ENCODE measurements at places on chromosomes 5 and 9. TPM values are rescaled to one million over a fixed set of nuclear protein-coding genes. Genes with fewer than 3 reads are reported as not detected.

- no peak for DNase-seq
Measured at GRCh38 chr9:99506747-99507348, 284.8 kb downstream of the SEC61B start.

DNA sequence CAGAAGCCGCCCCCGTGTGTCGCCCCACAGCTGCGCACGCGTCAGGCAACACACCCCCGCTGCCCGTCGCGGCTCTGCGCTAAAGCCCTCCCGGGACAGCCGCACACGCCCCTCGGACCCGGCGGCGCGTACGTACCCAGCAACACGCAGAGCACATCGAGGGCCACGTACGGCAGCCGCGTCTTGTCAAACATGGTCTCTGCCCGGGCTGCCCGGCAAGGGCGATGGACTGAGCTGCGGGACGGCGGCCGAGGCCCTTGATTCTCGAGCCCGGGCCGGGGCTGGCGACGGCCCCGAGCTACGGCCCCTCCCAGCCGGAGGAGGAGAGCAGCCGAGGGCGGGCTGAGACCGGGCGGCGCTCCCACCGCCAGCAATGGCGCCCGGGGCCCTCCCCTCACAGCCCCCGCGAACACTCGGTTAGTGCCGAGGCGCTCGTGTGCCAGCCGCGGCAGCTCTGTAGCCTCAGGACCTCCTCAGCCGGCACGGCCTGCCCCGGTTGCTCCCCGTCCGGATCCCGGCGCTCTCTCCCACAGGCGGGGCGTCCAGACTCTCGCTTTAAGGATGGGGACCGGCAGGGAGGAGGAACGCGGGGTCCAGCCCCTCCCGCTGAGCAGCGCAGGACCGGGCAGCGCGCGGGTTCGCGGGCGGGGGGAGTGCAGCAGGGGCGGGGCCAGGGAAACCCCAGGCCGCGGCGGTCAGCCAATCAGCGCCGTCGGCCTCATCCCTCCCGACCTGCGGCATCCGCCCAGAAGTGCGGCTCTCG, at the start of gene PLPP1:
PLPP1 (minus strand) TSS at position 529 of the 763 bp plus-strand sequence; CDS start at position 194, 335 bp downstream.
- peak; percentile 96 for DNase-seq

DNA sequence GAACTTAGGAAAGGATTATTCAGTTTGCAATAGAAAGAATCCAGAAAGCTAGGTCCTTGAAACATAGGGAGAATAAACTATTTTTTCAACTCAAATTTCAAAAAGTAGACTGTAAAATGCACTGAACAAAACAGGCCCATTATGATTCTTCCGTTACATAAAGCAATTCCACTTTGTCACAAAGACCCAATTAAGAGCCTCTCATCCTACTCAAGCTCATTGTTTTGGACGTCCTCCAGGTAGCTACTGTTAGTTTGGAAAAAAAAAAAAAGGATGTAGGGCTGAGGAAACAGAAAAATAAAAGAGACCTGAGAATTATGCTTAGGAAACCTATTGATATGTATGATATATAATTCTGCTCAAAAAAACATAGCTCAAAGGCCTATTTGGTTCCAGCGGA, 74.0 kb downstream of the DIRAS2 start:
- DNase-seq = no peak

- DNase-seq = no peak
Measured at GRCh38 chr5:160507221-160507721, 85.6 kb downstream of the PTTG1 start.

- no peak for DNase-seq
Measured at GRCh38 chr9:24846248-24846912, 300.7 kb upstream of the IZUMO3 start.

DNA sequence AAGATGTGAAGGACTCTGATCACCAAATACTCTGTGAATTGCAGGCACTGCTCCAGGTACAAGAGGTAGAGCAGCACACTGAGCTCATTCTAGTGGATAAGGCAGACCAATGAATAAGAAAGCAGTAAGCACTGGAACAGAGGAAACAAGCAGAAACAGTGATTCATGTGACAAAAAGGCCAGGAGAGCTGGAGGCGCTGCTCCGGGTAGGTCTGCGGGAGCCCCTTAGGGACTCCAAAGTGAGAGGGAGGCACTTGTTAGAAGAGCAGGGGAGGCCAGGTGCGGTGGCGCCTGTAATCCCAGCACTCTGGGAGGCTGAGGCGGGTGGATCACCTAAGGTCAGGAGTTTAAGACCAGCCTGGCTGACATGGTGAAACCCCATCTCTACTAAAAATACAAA, 231.6 kb upstream of the NFIL3 start:
- no peak for DNase-seq

GRCh38 chr5:142531977-142532780, 153.7 kb downstream of the FGF1 start:
- no peak for DNase-seq

DNA sequence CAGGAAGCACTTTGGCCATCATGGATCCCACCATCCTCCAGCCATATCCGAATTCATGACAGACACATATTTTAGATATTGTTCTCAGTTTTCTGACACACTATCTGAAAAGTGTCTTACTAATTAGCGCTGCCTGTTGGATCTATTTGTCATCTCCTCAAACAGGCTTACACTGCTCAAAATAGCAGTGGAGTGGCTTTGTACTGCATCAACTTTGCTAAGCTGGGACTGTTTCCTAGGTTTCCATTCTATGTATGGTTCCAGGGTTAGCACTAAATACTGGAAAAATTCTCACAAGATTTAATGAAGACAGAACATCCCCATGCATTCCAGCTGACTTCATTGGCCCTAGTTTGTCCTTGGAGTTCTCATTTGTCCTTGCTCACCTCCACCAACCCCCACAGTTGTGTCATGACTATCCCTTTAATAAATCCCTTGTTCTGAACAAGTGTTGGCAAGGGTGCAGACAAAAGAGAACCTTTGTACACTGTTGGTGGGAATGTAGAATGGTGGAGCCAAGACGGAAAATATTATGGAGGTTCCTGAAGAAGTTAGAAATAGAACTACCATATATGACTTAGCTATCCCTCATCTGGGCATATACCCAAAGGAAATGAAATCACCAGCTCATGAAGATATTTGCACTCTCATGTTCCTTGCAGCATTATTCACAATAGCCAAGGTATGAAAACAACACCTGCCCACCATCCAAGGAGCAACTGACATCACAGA, 136.5 kb upstream of the RAI14 start:
- DNase-seq = no peak

DNA sequence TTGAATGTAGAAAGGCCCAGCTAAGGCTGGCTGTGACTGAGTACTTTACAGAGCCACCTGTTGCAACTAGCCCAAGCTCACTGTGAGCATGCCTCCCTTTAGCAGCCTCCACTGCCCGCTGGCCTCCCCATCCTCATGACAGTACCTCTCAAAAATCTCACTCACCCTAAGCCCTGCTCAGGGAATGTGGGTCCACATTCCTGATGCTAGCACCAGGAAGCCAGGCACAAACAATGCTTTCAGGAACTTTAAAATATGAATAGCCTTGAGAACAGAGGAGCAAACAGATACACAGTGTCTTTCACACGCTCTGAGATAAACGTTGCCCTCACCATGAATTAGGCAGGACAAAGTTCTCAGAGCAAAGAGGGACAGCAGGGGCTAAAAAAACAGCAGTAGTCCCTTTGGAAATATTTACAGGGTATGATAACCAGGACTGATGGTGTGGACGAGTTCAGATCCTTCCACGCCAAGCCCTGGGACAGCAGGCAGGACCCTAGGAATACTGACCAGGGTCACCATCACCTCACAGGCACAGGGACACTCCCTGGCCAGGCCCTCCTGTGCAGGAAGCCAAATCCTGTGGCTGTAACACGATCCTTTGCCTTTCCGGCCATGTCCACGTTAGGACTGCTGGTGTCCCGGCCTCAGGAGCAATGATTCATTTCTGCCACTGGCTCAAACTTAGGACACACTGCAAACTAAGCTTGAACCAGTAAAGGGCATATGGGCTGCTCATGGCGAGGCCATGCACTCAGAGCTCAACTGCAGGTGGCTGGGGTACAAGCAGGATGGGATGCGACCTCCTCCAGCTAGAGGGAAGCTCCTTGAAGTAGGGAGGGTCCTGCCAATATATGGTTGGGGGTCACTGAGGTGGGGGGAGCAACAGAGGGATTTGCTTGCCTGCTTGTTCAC, 9.6 kb downstream of the ACSL6 start:
- peak; percentile 62 for DNase-seq

GRCh38 chr9:18775930-18776329, 257.1 kb downstream of the SAXO1 start:
- DNase-seq = no peak

GRCh38 chr9:100515578-100516494, 42.9 kb downstream of the TMEFF1 start:
- no peak for DNase-seq

GRCh38 chr9:97276310-97276852, 31.1 kb upstream of the CCDC180 start:
- no peak for DNase-seq

GRCh38 chr5:65065001-65065511, 296.3 kb downstream of the CWC27 start:
- no peak for DNase-seq

DNA sequence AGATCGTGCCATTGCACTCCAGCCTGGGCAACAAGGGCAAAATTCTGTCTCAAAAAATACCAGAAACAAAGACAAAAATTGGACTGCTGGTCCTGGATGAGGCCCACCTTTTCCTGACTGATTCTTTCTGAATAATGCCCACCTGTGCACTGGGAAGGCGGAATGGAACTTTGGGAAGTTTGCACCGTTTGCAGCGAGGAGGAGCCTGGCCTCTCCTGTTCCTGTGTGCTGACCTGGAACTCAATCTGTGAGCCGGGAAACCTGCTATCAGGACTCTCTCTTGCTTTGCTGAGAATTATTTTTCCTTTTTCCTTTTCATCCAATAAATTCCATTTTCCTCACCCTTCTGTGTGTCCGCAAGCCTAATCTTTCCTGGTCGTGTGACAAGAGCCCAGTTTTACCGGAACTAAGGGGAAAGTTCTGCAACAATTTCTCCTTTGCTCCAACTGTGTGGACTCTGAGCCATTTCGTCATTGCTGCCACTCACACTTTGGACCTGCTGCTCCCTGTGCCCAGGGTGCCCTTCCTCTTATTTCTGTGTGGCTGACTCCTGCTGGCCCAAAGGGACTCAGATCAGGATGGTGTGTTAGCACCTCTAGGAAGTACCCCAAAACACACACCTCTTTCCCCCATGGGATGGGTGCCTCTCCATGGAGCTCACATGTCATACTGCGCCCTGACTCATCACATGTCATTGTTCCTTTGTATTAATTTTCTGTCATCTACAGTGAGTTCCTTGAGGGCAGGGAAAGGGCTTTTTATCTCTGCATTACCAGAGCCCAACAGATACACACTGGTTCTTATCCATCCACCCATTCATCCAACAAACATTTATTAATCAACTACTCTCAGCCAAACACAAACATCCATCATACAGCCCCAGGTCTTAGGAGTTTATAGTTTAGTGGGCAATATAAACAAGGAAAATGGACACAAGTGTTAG, 4.7 kb upstream of the GLRX start:
- no peak for DNase-seq

- DNase-seq = no peak
Measured at GRCh38 chr5:138595180-138595795, 20.1 kb upstream of the HSPA9 start.

MARCOL gene
- not detected for total RNA-seq

ACOT12 gene
- not detected for total RNA-seq

KIF4B gene
- not detected for total RNA-seq

HARS2 gene
- 36.9 TPM for total RNA-seq
